ENCODE measurements at places on chromosomes 5 and 9.

GRCh38 chr5:120684749-120685415, 220.8 kb downstream of the PRR16 start:
- DNase-seq, result no peak

GRCh38 chr5:75367401-75367800, 30.4 kb downstream of the HMGCR start:
- no peak for DNase-seq

GRCh38 chr9:21750021-21750735, 52.3 kb upstream of the MTAP start:
- DNase-seq, result no peak

DNA sequence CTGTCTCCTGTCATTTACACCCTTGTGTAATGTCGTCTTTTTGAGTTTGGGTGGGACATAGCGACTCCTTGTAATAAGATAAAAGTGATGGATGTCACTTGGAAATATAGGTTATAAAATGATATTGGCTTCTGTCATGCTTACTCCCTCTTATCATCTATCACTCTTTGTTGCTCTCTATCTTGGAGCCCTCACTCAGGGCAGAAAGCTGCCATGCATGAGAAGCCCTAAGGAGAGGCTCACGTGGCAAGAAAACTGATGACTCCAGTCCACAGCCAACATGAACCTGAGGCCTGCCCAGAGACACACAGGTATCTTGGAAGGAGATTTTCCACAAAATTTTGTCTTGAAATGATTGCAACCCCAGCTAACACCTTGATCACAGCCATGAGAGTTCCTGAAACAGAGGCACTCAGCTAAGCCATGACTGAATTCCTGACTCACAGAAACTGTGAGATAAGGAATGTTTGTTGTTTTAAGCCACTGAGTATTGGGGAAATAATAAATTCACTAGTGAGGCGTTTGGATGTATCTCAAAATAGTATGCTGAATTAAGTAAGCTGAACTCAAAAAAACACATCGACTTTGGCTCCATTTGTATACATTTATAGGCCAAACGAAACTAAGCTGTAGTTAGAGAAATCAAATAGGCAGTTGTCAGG, 216.7 kb downstream of the CDH18 start:
- DNase-seq, result no peak

DNA sequence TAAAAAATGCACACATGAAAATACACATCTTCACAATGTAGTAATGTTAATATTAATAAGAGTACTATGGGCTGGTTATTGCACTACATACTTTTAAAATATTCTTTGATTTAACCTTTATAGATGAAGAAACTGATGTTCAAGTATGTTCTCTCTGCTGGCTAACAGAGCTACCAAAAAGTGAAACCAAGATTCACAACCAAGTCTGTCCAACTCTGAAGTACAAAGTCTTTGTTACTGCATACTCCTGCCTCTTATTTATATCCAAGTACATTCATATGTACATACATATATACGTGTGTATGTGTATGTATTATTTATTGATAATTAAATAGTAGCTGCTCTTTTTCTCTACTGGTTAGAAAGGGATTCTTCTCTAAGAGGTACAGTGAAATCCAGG, 325.6 kb downstream of the BNC2 start:
- no peak for DNase-seq

GRCh38 chr5:57318251-57318650, 144.4 kb downstream of the GPBP1 start:
- DNase-seq, result no peak

DNA sequence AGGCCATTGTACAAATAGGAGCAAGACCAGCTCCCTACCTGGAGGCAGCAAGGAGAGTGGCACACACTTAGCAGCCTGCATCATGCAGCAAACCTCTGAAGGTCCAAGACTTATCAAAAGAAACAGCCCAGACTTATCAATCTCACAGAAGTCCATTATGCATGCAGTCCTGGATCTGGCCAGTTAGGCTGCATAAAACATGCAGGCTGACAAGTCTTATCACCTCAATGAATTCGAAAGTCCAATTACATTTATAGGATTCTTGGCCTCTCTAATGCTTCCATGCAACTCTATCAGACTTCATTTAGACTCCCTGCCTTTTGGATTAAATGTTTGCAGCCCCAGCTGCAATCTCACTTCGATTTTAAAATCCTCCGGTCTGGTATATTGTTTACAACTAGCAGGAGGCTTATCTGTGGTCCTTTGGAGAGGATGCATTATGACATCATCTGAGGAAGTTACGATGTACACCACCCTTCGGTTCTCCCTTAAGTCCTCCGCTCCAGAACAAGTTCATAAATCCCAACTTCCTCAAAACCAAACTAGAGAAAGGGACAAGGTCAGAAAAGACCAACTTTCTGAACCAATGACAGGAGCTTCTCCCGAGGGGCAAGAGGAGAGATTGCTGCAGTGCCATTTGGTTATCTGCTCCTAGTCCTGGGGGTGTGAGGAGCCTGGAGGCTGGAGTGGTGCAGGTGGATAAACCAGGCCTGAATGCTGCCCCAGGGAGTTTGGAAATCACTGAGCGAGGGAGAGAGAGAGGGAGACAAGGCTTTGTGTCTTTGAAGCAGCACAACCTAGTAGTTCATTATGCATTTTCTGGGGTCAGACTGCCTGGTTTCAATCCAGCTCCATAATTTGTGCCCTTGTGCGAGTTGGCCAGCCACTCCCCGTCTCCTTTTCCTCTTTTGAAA, 313.9 kb downstream of the TLE1 start:
- no peak for DNase-seq

DNA sequence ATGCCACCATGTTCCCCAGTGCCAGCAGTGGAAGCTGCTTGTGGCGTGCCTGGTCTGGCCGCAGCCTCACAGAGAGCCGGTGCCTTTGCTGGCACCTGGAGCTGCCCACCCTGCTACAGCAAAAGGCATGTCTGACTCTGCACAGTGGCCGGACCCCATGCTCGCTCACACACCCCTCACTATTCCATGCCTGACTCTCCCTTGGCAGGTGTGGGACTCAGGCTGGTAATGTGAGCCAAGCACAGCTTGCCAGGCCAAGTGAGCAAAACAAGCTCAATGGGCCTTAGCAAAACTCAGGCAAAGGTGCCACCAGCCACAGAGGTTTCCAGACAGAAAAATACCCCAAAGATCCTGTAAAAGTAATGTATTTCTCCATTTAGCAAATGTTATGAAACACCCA, 15.5 kb downstream of the GNA14 start:
- no peak for DNase-seq

DNA sequence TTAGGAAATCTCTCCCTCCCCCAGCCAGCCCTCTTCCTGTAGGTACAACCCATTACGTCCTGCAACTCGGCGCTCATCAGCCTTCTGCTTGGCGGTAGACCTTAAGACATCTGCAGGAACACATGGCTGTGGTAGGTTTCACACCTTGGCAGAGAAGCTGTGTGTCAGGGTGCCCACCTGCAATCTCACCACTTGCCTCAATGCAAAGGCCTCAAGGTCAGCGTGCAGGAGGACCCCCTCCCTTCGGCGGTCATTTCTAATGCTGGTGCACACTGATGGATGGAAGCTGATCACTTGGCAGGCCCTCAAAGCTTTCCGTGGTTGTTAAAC, 67.3 kb downstream of the CRB2 start:
- DNase-seq, result no peak

GRCh38 chr9:36488389-36488756, 84.3 kb upstream of the MELK start:
- DNase-seq, result no peak

DNA sequence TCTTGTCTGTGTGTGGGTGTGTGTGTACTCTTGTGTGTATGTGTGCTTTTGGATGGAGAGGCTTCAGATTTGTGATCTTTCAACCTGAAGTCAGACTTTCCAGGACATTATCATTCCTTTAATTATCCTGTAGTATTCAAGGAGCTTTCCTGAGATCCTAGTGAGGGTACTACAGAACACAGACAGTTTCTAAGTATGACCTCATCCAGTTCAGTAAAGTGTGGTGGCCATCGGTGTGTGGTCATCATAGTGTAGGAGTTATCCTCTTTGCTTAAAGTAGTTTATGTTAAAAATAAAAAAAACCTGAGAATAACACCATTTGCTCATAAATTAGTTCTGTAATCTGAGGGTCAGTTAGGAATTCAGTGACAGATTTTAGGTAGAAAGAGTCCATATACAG, 478.0 kb upstream of the ACTBL2 start:
- no peak for DNase-seq

- no peak for DNase-seq
These were observed 176.8 kb downstream of the SLCO4C1 start for GRCh38 chr5:102119252-102119651.

DNA sequence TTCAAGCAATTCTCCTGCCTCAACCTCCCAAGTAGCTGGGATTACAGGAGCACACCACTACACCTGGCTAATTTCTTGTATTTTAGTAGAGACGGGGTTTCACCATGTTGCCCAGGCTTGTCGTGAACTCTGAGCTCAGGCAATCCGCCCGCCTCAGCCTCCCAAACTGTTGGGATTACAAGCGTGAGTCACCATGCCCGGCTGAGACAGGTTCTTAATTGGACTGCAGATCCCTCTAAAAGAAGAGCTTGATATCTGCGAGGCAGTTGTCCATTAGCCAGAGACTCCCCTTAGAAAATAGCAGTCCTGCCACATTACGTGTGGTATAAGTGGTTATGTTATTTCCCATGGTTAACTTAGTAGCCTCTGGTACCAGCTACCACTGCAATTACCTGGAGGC, 46.6 kb upstream of the NPR3 start:
- no peak for DNase-seq

DNA sequence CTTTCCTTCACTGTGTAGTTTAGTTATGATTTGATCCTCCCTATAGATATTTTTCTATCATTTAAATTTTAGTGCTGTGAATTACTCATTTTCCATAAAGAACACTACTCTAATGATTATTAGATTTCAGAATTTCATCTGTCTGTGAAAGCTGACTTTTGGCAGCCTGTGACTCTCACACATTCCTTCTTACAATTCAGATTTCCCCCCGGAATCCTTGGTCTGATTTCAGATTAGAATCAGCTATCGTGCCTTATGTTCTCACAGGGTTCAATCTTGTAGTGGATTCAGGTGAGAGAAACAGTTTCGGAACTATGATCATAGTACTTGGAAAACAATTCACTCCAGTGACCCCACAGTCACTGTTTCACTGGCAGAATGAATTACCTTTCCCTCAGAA, 26.2 kb downstream of the ZNF474 start:
- no peak for DNase-seq

DNA sequence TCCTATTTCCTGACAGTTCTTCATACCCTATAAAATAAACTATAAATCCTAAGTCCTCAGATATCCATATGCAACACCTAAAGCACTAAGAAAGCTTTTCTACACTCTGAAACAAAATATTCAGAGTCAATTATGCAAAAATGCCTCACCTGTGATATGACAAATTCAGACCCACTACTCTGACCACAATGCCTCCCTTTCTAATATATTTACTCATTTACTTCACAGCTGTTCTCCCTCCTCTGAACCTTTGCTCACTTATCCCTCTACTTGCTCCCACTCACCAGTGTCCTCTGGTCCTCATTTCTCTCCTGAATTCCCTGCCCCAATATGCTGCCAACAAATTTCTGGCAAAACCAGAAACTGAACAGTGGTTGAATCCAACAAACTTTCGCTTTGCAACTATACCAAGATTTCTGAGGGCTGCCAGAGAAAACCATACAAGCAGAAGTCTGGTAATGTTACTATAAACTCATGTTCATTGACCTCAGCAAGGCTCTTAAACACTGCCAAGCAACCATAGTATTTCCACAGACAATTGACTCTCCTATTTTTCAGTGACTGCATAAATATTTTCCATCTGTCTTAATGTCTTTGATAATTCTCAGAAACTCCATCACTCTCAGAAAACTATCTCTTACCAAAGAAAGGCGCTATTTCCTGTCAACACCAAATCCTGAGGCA, 7.1 kb downstream of the CCNH start:
- DNase-seq, result no peak

DNA sequence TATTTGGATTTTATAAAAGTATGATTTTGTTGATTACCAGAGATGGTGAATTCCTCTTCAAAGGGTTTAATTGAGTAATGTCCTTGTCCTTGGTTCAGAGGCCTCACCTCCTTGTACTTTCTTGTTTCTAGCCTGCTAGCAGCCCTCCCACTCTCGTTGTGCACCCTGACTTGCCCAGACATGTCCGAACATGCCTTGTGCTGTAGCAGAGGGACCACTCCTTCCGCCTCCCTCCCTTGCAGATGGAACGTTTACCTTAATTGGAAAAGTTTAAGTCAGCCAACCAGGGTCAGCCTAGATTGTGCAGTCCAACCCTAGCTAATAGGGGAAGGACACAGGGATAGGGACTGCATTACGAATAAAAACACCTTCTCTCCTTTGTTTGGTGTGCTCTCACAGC, 406.9 kb upstream of the NMUR2 start:
- DNase-seq, result no peak

DNA sequence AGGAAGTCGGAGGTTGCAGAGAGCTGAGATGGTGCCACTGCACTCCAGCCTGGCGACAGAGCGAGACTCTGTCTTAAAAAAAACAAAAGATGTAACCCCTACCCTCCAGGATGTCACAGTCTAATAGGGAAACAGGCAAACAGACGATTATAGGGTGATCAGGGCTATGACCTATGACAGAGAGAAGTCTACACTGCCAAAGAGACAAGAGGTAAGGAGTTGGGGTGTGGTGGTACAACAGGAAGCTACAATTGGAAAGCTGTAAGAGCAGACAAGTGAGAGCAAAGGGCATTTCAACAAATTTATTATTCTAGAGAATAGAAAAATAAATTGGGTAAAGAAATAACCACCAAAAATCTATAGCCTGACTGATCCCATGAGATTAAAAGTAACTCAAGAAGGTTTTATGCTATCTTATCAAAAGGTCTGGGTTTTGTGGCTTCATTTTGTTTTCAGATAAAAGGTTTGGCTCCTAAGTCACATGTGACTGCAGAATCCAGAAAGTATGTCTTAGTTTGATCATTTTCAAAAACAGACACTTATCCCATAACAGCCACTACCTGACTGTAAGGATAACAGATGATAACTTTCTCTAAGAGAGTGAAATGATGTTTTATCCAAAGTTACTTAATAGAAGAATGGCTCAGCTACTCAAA, 7.3 kb downstream of the CDC26 start:
- DNase-seq, result no peak

DNA sequence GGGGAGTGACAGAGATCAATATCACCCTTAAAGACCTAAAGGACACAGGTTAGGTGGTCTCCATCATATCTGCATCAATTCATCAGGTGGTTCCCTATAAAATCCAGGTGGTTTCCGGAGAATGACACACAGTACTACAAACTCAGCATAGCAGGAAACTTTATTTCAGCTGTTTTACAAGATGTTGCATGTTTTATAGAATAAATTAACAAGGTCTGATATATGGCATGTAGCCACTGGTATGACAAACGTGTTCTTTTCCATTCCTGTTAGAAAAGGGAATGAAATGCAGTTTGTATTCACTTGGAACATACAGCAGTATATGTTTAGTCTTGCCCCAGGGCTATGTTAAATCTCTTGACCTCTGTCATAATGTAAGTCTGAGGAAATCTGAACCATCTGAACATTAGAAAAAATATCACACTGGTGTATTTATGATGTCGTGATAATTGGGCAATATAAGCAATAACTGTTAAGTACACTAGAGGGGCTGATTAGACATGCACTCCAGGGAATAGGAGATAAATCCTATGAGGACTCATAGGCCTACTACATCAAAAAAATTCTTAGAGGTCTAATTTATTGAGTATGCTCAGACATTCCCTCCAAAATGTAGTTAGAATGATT, 42.2 kb upstream of the TNFSF8 start:
- DNase-seq, result no peak

Measured in dermis microvascular lymphatic vessel endothelial cell (primary cell).